ENCODE measurements at places on chromosomes 1 and 21.

DNA sequence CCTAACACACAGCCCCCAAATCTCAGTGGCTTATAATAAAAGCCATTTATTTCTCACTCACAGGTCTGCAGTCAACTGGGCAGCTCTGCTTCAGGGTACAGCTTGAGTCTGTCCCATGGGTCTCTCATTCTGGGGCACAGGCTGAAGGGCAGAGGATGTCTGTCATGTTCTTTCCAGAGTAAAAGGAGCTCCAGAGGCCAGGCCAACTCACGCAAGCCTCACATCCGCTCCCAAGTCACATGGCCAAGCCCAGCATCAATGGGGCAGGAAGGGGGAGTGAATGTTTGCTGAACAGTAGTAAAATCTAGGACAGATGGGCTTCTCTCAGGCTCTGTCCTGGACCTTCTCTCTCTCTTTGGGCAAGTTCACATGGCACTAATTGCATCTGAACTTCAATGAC is 7.1 kb upstream of the SSBP3 start:
- H3K36me3 ChIP-seq: no peaks in the 10 kb centered on the region
- H3K4me1 ChIP-seq: peaks cover 29% of the 10 kb centered on the region
- H3K27me3 ChIP-seq: peaks cover 14% of the 10 kb centered on the region

GRCh38 chr1:234746798-234747196 is 136.8 kb upstream of the IRF2BP2 start:
- DNase-seq: no peak
- no peaks in the 10 kb centered on the region for H3K36me3 ChIP-seq
- no peak overlapping the region for H3K4me3 ChIP-seq

GRCh38 chr1:228286505-228287417 is 78.9 kb downstream of the OBSCN start:
- no peak overlapping the region for H3K27ac ChIP-seq
- H3K27me3 ChIP-seq: peaks cover 11% of the 10 kb centered on the region
- no peaks in the 10 kb centered on the region for H3K4me1 ChIP-seq
- no peak for DNase-seq

GRCh38 chr1:30381671-30382365 is 341.6 kb downstream of the MATN1 start:
- no peaks in the 10 kb centered on the region for H3K36me3 ChIP-seq
- DNase-seq: no peak
- no peaks in the 10 kb centered on the region for H3K27me3 ChIP-seq
- H3K4me3 ChIP-seq: no peak overlapping the region
- no peaks in the 10 kb centered on the region for H3K4me1 ChIP-seq

GRCh38 chr1:24828183-24828886 is 83.1 kb downstream of the CLIC4 start:
- H3K4me3 ChIP-seq: no peak overlapping the region
- peak overlapping the region; percentile 64 for H3K27ac ChIP-seq
- H3K36me3 ChIP-seq: peaks cover 7% of the 10 kb centered on the region
- no peak for DNase-seq
- H3K4me1 ChIP-seq: peaks cover 3% of the 10 kb centered on the region

GRCh38 chr1:226320930-226321329 is 12.0 kb upstream of the LIN9 start:
- H3K27ac ChIP-seq: no peak overlapping the region
- H3K27me3 ChIP-seq: no peaks in the 10 kb centered on the region
- DNase-seq: no peak
- no peaks in the 10 kb centered on the region for H3K4me1 ChIP-seq
- no peak overlapping the region for H3K4me3 ChIP-seq

DNA sequence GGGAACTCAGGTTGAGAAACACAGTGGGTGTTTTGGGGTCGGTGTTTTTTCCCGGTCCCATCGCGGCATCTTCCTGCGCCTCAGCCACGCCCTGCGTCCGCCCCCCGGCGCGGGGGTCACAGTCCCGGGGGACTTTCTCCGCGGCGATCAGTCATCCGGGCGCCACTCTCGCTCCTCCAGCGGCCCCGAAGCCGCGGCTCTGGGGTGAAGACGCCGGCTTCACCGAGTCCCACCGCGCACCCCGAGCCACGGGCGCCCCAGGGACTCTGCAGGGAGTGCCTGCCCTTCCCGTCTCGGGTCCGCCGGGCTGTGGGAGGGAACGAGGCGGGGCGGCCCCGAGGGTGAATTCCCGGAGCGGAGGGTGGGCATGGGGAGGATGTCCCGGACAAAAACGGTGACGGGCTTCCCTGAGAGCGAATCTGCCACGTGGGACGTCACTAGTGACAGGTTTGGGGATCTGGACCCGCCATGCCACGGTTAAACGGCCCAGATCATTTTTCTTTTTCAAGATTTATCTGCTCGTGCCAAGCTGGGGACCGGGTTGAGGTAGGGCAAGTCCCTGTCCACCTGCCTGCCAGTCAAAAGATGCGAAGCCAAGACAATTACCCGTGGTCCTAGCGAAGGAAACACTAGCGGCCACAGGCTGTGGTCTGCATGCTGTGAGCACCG is 717 bp upstream of the BATF3 start:
- peaks cover 17% of the 10 kb centered on the region for H3K27me3 ChIP-seq
- no peak overlapping the region for H3K27ac ChIP-seq
- DNase-seq: peak; percentile 22
- peak overlapping the region; percentile 52 for H3K4me3 ChIP-seq
- H3K36me3 ChIP-seq: peaks cover 5% of the 10 kb centered on the region

GRCh38 chr1:224734261-224734935 is 118.3 kb downstream of the CNIH3 start:
- H3K27ac ChIP-seq: no peak overlapping the region
- H3K4me1 ChIP-seq: peaks cover 24% of the 10 kb centered on the region
- H3K4me3 ChIP-seq: no peak overlapping the region
- H3K27me3 ChIP-seq: peaks cover 10% of the 10 kb centered on the region

DNA sequence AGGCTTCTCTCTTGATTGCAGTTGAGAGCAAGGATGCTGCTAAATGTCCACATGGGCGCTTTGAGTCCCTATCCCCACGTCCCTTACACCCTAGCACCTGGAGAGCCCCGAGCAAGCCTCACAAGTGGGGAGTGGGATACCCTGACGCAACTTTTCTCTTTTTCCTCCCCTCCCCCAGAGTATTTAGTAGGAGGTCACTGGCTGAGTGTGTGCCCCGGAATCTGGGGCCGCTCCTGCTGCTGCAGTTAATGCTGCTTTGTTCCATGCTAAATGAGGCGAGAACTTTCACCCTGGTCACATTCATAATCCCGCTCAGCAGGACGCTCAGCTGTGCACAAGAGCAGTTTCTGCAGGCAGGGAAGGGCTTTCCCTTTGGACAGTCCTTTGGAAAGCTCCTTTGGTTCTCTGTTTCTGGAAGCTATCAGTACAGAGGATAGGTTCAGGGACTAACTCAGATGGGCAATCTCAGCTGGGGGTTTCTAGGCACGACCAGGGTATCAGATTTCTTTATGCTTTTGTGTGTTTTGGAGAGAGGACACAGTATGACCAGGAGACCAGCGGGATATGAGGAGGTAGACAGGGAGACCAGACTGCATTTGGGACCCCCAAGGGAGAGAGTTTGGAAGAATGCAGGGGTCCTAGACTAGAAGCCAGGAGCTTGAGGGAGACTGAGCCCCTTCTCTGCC is 75.9 kb downstream of the NOS1AP start:
- peaks cover 3% of the 10 kb centered on the region for H3K36me3 ChIP-seq
- no peak overlapping the region for H3K27ac ChIP-seq
- no peak for DNase-seq
- H3K27me3 ChIP-seq: no peaks in the 10 kb centered on the region
- no peak overlapping the region for H3K4me3 ChIP-seq

- peaks cover 9% of the 10 kb centered on the region for H3K4me1 ChIP-seq
- no peak for DNase-seq
- H3K4me3 ChIP-seq: no peak overlapping the region
- H3K36me3 ChIP-seq: no peaks in the 10 kb centered on the region
Measured at GRCh38 chr1:78095593-78095992, 49.8 kb downstream of the GIPC2 start.

DNA sequence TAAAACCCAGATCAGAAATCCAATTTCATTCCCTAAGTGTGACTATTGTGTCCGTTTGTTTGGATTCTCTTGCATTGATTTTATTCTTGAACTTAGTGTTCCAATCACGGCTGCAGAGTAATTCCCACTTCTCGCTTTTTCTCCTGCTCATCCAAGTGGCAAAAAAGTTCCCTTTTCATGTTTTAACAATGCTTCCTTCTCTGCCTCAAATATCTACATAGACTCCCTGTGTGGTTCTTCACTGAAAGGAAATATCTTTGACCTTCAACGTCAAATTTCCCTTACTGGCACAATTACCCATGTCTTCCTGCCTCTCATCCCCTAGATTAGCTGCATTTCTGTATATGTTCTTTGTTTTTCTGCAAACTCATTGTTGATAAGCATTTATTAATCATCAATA is 305.4 kb downstream of the BACH1 start:
- no peak overlapping the region for H3K4me3 ChIP-seq
- DNase-seq: no peak
- H3K27me3 ChIP-seq: peaks cover 2% of the 10 kb centered on the region
- H3K36me3 ChIP-seq: no peaks in the 10 kb centered on the region

DNA sequence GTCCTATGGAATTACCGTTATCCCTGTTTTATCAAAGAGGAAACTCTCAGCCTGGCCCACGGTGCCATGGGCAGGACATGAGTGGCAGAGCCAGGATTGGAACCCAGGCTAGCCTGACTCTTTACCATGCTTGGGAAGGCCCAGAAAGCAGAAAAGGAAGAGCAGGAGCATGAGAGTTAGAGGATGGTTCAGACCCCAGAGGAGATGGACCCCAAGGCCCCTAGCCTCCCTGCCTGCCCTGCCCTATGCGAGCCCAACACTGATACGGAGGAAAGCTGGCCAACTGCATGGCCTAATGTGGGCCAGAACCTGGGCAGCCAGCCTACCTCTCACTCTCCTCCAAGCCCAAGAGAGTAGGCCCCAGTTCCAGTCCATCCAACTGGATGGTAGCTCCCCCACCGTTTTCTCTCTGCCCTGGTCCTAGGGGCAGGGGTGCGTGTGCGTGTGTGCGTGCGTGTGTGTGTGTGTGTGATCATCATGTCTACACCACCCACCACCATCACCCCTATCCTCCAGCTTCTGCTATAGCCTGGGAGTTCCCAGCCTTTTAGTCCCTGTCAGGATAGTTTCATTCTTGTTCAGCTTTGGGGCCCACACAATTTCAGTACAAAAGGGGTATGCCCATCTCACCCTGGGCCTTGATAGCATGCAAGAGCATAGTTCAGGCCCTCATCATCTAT is 15.4 kb upstream of the MEX3A start:
- H3K4me1 ChIP-seq: peaks cover 45% of the 10 kb centered on the region
- H3K27me3 ChIP-seq: peaks cover 9% of the 10 kb centered on the region
- peaks cover 46% of the 10 kb centered on the region for H3K36me3 ChIP-seq
- no peak for DNase-seq
- H3K4me3 ChIP-seq: peak overlapping the region; percentile 21

GRCh38 chr1:205950826-205951549 is 7.7 kb upstream of the SLC26A9 start:
- H3K27me3 ChIP-seq: peaks cover 11% of the 10 kb centered on the region
- no peaks in the 10 kb centered on the region for H3K36me3 ChIP-seq
- no peak overlapping the region for H3K4me3 ChIP-seq
- H3K27ac ChIP-seq: no peak overlapping the region
- H3K4me1 ChIP-seq: peaks cover 20% of the 10 kb centered on the region
- no peak for DNase-seq

GRCh38 chr1:212589446-212589845 is 19.1 kb upstream of the ATF3 start:
- H3K27me3 ChIP-seq: no peaks in the 10 kb centered on the region
- no peak overlapping the region for H3K27ac ChIP-seq
- peaks cover 28% of the 10 kb centered on the region for H3K4me1 ChIP-seq
- no peak for DNase-seq
- H3K4me3 ChIP-seq: no peak overlapping the region

DNA sequence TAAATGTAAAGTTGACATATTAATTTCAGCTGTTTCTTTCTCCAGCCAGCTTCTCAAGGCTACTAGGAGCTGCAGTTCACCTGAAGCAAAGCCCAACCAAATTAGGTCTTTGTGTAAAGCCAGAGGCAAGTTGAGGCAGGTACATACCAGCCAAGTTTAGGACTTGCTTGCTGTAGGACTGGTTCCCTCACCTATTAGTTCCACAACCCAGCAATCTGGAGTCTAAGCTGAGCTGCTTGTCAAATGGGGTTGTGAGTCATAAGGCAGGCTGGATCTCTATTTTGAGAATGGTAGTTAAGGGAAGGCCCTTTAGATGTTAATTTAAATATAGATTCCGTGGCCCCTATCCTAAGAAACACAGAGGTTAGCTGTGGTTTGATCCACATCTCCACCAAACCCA is 7.6 kb upstream of the FLG2 start:
- H3K27me3 ChIP-seq: no peaks in the 10 kb centered on the region
- no peak for DNase-seq
- H3K4me1 ChIP-seq: no peaks in the 10 kb centered on the region
- no peak overlapping the region for H3K27ac ChIP-seq
- H3K36me3 ChIP-seq: no peaks in the 10 kb centered on the region

DNA sequence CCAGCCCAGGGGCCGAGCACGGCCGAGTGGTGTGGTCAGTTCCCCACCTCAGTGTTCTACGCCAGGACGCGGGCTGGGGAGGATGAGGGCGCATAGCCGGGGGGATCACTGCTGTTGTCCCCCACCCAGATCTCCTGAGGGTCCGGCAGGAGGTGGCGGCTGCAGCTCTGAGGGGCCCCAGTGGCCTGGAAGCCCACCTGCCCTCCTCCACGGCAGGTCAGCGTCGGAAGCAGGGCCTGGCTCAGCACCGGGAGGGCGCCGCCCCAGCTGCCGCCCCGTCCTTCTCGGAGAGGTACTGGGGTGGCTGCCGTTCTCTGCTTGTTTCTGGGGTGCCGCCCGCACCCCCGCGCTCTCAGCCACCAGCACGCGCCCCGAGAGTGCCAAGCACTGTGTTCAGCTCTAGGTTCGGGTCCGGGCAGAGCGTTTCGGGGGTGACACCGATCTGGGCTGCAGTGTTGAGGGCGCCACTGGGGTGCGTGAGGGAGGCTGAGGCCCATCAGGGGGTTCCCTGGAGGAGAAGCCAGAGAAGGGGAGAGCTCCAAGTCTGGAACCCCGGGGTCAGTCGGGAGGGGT is 17.4 kb downstream of the SAMD11 start:
- no peak overlapping the region for H3K27ac ChIP-seq
- no peaks in the 10 kb centered on the region for H3K4me1 ChIP-seq
- peaks cover 12% of the 10 kb centered on the region for H3K27me3 ChIP-seq
- no peak for DNase-seq
- H3K36me3 ChIP-seq: peaks cover 9% of the 10 kb centered on the region

GRCh38 chr21:25171438-25171837 is 435.8 kb downstream of the MRPL39 start:
- peaks cover 4% of the 10 kb centered on the region for H3K27me3 ChIP-seq
- no peak for DNase-seq
- no peak overlapping the region for H3K4me3 ChIP-seq
- H3K36me3 ChIP-seq: peaks cover 5% of the 10 kb centered on the region

All from endothelial cell (in vitro differentiated cells).